ENCODE measurements at places on chromosomes 4 and X.

DNA sequence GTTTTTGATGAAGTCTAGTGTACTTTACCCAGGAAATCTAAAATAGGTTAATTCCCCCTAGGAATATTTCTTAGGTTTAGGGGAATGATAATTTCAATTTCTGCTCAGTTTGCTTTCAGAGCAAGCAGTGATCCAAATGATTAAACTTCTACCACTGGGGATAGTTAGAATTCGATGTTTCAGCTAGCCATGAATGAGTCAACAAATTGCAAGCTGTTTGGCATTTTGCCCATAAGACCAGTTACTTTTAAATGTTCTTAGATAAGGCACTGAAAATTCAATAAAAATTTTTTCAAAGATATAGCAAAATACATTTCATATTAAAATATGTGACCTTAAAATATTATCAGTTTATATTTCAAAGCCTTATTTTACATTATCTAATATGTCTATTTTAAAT lies 993.6 kb downstream of the ARAP2 start:
- DNase-seq, result no peak

DNA sequence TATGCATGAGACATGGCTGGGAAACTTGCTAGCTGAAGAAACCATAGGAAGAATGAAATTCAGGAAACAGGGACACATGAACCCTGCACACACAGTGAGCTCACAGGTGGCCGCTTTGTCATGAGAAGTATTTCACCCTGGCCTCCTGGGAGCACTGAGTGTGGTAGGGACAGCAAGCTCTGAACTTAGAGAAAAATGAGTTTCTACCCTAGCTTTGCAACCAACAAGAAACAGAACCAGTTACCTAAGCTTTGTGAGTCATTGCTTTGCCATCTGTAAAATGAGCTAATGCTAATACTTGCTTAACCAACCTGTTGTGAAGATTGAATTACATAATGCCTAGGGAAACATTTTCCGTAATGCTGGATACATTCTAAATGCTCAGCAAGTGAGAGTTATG lies 206.6 kb upstream of the HS3ST1 start:
- DNase-seq, result peak; percentile 41

DNA sequence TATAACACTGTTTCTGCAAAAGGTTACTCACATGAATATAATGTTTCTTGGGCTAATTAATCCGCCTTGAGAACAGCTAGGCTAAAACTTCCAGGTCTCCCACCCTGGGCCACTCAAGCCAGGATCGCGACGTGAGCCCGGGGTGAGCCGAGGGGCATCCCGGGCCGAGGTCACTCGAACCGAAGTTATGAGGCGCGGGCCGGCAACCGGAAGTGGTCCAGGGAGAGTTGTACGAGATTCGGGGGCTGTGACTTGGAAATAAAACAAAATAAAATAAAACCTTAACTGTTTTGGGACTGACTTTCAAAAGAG lies 317 bp downstream of the CMC4 start:
- DNase-seq, result no peak

- DNase-seq, result no peak
These were observed 56.7 kb downstream of the TSPAN5 start for GRCh38 chr4:98601708-98602107.

DNA sequence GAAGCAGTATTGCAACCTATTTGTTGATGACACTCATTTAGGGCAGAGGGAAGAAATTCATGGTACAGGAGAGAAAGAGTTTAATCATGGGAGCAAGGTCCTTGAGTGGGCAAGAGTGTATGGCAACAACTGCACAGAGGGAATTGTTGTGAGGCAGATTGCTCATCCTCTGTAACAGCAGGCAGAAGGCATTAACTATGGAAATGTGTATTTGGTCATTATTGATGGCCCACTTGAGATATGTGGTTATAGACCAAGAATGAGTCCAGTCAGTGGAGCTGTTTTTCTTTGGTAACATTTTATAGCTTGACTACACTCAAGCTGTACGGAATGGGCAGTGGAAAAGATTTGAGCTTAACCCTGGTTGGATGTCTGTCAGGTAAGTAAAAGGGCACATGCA lies 15.9 kb downstream of the PLRG1 start:
- no peak for DNase-seq

GRCh38 chr4:177308125-177308524 lies 1.5 kb upstream of the NEIL3 start:
- DNase-seq, result peak; percentile 94

All from fibroblast of lung (primary cell).